ENCODE measurements at places on chromosomes 11 and 22.

GRCh38 chr11:35539256-35539655 is 13.8 kb upstream of the PAMR1 start:
- DNase-seq: peak; percentile 11

DNA sequence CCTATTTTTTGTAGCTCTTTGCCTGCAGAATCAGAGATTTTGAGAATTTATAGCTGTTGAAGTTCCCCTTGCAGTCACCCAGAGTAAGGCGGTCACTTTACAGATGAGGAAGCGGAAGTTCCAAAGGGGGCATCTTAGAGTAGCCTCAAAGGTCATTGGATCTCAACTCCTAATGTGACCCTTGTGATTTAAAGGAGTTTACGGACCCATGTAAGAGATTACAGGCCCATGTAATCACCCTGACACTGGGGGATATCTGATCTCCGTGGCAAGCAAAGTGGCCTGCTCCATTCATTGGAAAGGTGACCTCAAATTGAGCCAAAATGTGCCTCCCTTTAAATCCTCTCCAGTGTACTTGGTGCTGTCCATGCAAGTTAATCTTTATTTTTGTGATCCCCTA is 15.7 kb downstream of the P2RX3 start:
- no peak for DNase-seq

GRCh38 chr11:121231576-121232278 is 60.8 kb upstream of the SC5D start:
- DNase-seq: no peak

- DNase-seq: peak; percentile 26
Measured at GRCh38 chr11:43574949-43575912, 105.3 kb upstream of the HSD17B12 start.

DNA sequence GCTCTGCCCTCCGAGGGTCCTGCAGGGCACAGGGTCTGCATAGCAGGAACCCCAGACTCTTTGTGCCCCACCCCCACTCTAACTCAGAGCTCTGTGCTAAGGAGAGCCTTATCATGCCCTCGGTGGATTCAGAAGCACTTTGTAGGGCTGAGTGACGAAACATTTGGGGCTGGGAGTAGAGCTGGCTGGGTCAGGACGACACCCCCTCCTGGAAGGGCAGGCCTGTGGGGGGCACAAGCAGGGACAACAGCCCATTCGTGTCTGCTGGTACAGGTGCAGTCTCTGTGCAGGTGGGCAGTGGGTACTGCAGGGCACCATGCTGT is 8.9 kb downstream of the APOBEC3A start:
- DNase-seq: no peak

GRCh38 chr11:16841984-16842383 is 103.5 kb downstream of the C11orf58 start:
- DNase-seq: no peak

GRCh38 chr11:3926458-3927095 is 71.1 kb downstream of the STIM1 start:
- peak; percentile 40 for DNase-seq

DNA sequence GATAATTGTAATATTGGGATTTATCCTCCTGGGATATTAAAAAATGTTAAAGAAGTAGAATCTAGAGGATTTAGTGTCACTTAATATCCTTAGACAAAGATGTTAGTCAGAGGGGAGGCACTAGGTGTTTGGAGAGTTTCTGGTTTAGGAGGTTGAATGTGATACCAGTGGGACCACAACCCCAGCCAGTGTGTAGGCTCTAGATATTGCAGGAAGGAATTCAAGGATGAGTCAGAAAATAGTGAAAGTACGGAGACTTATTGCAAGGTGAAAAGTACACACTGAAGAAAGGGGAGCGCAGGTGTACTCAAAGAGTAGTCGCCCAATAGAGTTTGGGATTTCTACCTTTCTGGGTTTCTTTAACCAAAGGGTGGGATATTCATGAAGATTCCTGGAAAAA is 5.7 kb upstream of the TMEM41B start:
- peak; percentile 44 for DNase-seq

DNA sequence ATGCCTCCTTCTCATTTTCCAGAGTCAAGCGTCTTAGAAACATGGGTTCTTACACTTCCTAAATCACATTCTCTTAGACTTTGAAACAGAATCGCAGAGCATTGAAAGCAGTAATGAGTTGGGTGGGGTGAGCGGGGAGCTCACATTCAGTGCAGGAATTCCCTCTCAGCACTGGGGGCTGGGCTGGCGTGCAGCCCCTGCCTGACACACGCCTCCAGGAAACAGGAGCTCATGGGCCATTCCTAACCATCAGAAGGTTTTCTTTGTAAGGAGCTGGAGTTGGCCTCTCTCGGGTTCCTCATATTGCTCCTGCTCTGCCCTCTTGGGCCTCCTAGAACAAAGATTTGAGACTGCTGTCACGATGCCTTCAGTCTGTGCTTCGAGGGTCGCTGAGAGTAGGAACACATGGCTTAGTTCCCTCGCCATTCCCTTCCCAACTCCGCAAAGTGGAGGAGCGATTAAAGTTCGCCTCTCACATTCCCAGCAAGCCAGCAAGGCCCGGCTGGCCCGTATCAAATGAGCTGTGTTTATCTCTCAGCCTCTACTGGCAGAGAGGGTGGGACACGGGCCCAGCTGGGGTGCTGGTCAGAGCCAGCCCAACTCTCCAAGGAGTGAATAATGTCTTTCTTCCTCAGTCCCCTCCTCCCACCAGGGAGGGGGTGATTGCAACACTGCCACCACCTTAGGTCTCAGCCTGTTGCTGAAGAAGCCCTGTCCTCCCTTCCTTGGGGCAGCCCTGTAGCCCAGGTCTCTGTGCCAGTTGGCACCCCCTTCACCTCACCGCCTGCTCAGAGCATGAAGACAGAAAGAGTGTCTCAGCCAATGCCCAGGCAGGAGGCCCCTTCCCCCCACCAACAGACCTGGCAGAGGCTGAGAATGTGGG is 10.4 kb downstream of the CHRDL2 start:
- DNase-seq: peak; percentile 7

DNA sequence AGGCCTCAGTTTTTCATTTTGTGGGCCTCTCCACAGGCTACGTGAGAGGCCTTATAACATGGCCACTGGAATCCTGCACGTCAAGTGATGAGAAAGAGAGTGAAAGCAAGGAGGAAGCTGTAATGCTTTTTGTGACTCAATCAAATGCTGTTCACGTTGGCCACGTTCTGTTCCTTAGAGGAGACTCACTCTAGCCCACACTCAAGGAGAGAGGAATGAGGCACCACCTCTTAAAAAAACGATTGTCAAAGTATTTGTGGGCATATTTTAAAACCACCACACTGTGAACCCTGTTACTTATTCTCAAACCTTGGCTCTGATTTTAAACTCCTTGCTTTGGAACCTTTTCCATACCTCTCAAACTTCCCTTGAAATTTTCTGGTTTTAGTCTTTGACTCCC is 705.0 kb downstream of the NELL1 start:
- DNase-seq: no peak

DNA sequence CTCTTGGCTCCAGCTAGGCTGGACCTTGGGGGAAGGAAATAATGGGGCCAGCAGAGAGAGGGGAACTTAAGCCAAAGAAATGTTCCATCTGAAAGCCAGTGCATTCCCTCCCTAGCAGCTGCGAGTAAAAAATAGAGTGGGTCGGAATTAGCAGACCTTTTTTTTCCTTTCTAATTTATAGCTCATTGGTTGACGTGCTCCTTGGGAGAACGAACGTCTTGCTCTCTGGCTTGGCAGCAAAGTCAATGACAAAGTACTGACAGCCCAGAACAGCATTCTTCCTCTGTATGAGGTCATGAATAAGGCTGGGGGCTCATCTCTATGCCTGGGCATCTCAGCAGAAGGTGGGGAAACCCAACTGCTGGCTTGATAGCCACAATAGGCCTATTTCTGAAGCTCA is 65.0 kb downstream of the SEZ6L start:
- DNase-seq: no peak

- peak; percentile 92 for DNase-seq
Measured at GRCh38 chr11:34192481-34193401, 87.3 kb downstream of the NAT10 start.

DNA sequence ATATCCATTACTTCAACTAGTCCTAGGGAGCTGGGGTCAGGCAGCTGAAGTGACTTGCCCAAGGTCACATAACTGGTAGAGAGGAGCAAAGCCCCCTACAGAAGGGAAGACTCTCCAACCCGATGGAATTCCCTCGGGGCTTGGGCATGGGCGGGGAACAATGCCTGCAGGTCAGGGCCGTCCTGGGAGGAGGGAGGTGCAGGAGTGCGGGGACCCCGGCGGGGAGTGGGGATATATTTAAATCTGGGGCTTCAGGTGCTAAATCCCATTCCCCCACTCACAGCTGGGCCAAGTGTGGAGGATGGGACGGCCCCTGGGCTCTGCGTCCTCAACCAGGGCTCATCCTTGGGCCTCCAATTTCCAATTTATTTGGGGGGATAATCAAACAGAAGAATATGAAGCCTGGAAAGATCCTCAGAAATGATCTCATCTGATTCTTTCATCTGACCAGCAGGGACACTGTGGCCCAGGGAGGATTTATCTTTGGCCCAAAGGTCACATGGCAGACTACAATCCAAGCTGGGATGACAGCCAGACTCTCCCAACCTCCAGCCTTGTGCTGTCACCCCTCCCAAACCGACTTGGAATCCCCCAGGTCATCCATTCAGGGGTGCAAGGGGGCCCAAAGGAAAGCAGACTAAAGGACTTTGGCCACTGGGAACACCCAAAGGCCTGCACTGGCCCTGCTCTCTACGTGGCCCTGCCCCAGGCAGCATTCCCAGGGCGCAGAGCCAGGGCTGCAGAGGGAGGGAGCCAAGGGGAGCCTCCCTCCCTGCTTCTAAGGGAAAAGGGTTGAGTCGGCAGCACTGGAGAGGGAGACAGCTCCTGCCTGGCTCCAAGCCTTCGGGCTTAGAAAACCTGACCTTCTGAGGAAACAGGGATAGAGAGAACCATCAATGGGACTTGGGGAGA is 8.7 kb upstream of the C1QTNF6 start:
- DNase-seq: peak; percentile 76

DNA sequence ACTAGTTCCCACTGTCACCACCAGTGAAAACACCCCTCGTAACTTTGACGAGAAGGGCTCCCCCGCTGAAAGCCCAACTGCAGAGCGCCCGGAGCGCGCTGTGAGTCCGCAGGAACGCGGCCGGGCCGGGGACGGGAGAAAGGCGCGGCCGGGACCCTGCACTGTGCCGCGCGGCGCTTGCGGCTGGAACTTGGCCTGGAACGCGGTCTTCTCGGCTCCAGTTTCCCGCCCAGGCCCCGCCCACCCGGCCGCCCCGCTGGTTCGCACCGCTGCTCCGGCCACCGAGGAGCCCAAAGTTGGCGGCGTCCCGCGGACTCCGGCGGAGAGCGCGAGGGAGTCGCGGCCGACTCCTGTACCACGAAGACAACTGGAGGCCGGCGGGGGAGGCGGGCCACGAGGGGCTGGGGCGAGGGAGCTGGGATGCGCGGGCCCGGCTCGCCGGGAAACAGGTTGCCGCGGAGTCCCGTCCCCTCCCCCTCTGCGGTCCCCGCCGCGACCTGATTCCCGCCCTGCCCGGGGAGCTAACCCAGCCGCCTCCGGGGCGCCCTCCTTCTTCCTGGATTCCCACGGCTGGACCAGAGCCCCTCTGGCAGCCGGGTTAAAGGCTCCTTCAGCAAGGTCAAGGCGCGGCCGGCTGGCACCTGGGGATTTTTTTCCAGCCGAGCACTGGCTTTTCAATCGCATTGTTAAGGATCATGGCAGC is 3.4 kb downstream of the TENM4 start:
- peak; percentile 59 for DNase-seq

GRCh38 chr11:67606093-67606491 is 644 bp upstream of the NDUFV1 start:
- no peak for DNase-seq

- DNase-seq: no peak
Measured at GRCh38 chr11:134317103-134317502, 14.7 kb upstream of the GLB1L2 start.

GRCh38 chr11:68118706-68119448 is 2.3 kb downstream of the CHKA start:
- no peak for DNase-seq

- peak; percentile 85 for DNase-seq
Measured at GRCh38 chr11:43868852-43869567, 11.6 kb upstream of the ALKBH3 start.

DNA sequence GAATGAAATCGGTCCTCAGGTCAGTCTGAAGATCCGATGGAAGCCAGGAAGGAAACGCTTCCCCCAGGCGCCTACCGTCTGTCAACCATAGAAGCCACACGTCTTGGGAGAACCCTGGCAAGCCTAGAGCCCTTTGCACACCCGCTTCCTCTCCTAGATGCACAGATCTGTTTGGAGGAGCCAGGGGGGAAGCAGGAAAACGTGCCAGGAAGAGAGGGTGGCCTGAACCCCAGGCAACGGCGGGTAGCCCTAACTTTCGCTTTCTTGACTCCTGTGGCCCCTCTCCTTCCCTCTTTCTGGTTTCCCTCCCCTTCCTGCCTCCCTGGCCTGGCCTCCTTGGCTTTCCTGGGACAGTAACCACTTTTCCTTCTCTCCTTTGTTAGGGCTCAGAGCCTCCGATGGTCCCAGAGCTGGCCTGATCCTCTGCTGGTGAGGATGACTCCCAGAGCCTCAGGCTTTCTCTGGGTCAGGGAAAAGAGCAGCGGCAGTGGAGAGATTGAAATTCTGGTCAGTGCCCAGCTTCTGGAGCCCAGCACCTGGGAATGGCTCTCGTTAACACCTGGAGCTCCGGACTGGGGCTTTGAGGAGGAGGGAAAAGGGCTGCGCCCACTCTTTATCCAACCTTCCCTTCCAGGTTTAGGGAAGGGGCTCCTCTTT is 2.1 kb downstream of the FXYD6 start:
- DNase-seq: no peak

GRCh38 chr11:79045800-79046304 is 395.0 kb downstream of the TENM4 start:
- peak; percentile 78 for DNase-seq

- DNase-seq: no peak
Measured at GRCh38 chr11:131615611-131616010, 245.2 kb downstream of the NTM start.

DNA sequence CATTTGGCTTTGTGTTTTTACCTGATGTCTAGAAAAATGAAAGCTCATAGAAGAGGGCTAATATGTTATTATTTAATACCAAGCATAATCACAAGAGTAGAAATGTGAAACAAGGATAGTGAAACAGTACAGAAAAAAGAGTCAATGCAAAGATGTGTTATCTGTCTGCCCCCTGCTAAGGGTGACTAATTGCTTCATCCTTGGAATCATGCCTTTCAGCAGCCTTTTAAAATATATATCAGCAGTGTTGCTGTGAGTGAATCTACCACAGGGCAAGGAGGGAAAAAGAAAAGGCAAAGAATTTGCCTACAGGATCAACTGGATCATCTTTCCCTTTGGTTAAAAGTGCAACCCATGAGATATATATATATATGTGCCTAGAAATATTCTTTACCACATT is 867.2 kb upstream of the RAG2 start:
- no peak for DNase-seq

- DNase-seq: no peak
Measured at GRCh38 chr11:19689281-19690000, 23.2 kb upstream of the NAV2 start.

GRCh38 chr11:5277807-5278382 is 8.2 kb upstream of the HBE1 start:
- no peak for DNase-seq

DNA sequence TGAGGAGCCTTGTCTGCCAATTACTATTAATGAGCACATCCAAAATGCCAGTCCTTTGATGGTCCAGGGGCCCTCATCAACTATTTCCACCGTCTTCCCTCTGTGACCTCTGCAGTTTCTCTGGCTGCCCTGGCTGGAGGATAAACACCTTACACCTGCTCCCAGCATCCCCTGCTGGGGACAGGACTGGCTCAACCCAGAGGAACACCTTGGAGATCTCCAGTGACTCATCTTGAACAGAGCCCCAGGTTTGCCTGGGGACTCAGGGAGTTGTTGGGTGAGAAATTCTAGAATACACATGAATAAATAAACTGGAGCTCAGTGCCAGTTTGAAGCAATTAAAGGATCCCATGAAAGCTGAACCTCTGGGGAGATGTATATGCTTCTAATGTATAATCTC is 24.0 kb upstream of the ELF5 start:
- peak; percentile 61 for DNase-seq

Data from epithelial cell of esophagus (primary cell).